ENCODE measurements at places on chromosomes 6 and 20.
A peak's percentile ranks its signal among the peaks of the same experiment; 100 is the strongest.

- no peak for DNase-seq
Observed at GRCh38 chr20:60340232-60340631, 382.0 kb downstream of the CDH26 start.

DNA sequence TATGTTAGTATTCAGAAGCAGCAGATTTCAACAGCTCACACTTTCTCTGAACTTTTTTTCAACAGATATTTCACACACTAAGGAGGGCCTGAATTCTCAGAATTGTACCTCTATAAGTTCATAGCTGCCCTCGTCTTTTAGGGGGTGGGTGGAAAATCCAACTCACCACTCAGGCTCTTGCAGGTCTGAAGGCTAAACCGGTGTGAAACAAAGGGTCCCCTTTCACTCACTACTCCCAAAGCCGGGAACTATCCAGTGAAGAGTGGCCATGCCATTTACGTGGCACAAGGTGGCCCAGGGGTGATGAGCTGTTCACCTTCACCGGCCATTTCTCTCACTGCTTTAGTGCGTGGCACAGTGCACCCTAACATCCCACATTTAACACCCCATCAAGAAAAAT, 24.2 kb downstream of the TBC1D7 start:
- no peak for DNase-seq

- peak; percentile 20 for DNase-seq
Observed at GRCh38 chr6:155181498-155181897, 82.3 kb upstream of the CLDN20 start.

- DNase-seq, result no peak
Observed at GRCh38 chr6:19736066-19736465, 101.1 kb upstream of the ID4 start.

- DNase-seq, result no peak
Observed at GRCh38 chr20:2010533-2010932, 16.7 kb upstream of the PDYN start.
